Psoas muscle (tissue), 8 donors: ENCODE measurements at places on chromosomes 3 and 15. TPM values are rescaled to one million over a fixed set of nuclear protein-coding genes. Genes with fewer than 3 reads are reported as not detected.

COL6A5 gene
- not detected for total RNA-seq

PATL2 gene
- 0.88 TPM for total RNA-seq

LYZL4 gene
- not detected for total RNA-seq

GOLGA8M gene
- total RNA-seq = 0.52 TPM

STRIT1 gene
- 811 TPM for total RNA-seq

ANKUB1 gene
- not detected for total RNA-seq

PLSCR4 gene
- 4.1 TPM for total RNA-seq

GOLGA6L26 gene
- total RNA-seq = not detected

ECT2 gene
- 3.0 TPM for total RNA-seq

EIF1B gene
- 64.8 TPM for total RNA-seq

HGD gene
- 0.46 TPM for total RNA-seq

TICRR gene
- not detected for total RNA-seq

GASK1A gene
- total RNA-seq = 1.5 TPM

SYNPR gene
- not detected for total RNA-seq

AADACL2 gene
- total RNA-seq = not detected

SLC35G2 gene
- 1.5 TPM for total RNA-seq

ANKDD1A gene
- 0.46 TPM for total RNA-seq

GOLGA6A gene
- not detected for total RNA-seq

GOLGA6D gene
- total RNA-seq = not detected

RPP25 gene
- 0.64 TPM for total RNA-seq

TM4SF1 gene
- 61.1 TPM for total RNA-seq

ALAS1 gene
- 62.8 TPM for total RNA-seq

PRRT3 gene
- 1.9 TPM for total RNA-seq

KBTBD8 gene
- total RNA-seq = 7.7 TPM

C15orf62 gene
- not detected for total RNA-seq

CLDN18 gene
- total RNA-seq = not detected

CEP70 gene
- total RNA-seq = 22.7 TPM

UBA7 gene
- total RNA-seq = 4.9 TPM

SIDT1 gene
- 0.08 TPM for total RNA-seq

USP50 gene
- total RNA-seq = not detected

ATP10A gene
- total RNA-seq = 0.59 TPM

CHRNA5 gene
- total RNA-seq = 4.4 TPM

NAALADL2 gene
- total RNA-seq = 1.9 TPM

DAZL gene
- not detected for total RNA-seq

SEMA6D gene
- total RNA-seq = 3.6 TPM

ADGRG7 gene
- 0.22 TPM for total RNA-seq

ACP3 gene
- not detected for total RNA-seq

TLE3 gene
- total RNA-seq = 10.8 TPM

ASB14 gene
- total RNA-seq = 6.5 TPM

SPTSSB gene
- total RNA-seq = not detected

B3GNT5 gene
- total RNA-seq = 44.8 TPM
